Activated CD8-positive, alpha-beta T cell treated with anti-CD3 and anti-CD28 coated beads, Interleukin-2, amount 10 ng/mL, durations not matched to agents 7 days and 5 days (primary cell): ENCODE measurements at places on chromosomes 7 and 10.
A peak's percentile ranks its signal among the peaks of the same experiment; 100 is the strongest.

GRCh38 chr7:95569720-95570119 is 26.6 kb downstream of the PDK4 start:
- no peak for DNase-seq

GRCh38 chr10:104802941-104803340 is 161.9 kb downstream of the SORCS3 start:
- DNase-seq, result no peak

DNA sequence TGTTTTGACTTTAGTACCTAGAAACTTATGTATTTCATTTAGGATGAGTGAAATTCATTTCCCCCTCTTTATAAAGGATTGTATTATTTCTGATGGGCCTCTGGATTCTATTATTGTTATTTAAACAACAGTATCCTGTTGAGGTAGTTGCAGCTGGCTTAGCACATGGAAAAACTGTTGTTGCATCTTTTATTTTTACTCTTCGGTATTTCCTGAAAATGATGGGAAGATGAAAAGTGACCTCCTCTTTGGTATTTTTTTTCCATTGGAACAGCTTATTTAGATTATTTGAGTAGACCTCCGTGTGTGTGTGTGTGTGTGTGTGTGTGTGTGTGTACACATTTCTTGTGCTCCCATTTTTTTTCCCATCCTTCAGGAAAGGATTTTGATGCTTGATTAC is 129.8 kb downstream of the PRKG1 start:
- no peak for DNase-seq

DNA sequence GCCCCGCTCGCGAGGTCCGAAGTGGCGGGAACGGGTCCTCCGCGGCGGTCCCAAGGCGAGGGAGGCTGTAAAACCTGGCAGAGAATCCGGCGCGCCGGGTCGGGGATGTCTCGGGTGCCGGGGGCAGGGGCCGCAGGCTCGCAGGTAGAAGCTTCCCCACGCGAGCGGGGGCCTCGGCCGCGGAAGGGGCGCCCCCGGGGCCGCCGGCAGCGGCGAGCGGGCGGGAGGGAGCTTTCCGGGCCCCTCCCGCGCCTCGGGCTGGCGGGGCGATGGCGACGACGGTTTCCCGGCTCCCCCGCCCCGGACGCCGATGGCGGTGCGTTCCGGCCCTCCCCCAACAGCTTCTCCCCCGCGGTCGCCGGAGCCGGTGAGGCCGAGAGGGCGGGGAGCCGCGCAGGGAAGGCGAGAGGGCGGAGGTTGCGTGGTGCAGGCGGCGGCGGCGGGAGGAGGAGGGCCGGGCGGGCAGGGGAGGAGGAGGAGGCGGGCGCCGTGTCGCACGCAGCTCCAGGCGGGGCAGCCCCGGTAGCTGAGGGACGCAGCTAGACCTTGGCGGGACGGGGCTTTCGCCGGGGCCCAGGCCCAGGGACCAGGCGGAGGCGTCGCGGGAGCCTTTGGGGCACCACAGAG is at the start of gene CUL1:
CUL1 (plus strand) TSS at position 507 of the 627 bp plus-strand sequence. CDS start 31,220 bp downstream, outside the sequence.
- DNase-seq, result peak; percentile 85

DNA sequence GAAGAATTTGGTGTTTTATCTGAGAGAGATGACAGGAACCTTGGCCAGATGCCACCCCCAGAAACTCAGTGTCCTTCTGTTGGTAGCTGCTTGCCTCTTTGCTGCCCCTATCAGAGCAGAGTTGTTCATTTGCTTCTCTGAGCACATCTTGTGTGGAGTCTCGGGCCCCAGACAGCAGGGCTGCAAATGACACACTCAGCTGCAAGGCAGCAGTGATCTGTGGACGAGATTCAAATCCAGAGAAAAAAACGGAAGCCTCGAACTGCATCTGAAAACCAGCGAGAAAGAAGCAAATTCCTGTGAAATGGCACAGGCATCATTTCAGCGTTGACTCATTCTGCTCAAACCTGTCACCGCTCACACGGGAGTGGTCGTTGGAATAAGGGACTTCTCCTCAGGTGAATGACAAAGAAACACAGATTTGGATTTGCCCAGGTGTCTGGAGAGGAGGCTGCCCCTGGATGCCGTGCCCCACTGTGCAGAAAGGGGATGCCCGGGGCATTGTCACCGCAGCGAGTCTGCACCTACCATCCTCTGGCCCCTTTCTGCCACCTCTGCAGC is 144.7 kb downstream of the PFKFB3 start:
- DNase-seq, result peak; percentile 59

- no peak for DNase-seq
Measured at GRCh38 chr7:73353243-73353642, 25.3 kb downstream of the FKBP6 start.

DNA sequence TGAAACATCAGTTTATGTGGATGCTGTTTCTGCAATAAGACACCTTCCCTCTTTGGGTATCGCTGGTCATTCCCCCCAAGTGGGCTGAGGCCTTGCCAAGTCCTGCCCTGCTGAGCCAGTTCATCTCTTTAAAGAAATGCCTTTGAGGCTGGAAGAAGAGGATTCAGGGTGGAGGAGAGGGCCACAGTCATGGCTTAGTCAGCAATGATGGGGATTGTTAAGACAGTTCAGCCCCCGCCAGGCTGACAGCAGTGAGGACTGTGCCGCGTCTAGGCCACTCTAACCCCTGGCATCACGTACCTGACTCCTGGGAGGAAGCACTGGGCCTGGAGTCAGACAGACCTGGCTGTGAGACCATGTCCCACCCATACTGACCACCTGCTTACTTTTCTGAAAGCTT is 48.3 kb downstream of the PNLIPRP2 start:
- no peak for DNase-seq

DNA sequence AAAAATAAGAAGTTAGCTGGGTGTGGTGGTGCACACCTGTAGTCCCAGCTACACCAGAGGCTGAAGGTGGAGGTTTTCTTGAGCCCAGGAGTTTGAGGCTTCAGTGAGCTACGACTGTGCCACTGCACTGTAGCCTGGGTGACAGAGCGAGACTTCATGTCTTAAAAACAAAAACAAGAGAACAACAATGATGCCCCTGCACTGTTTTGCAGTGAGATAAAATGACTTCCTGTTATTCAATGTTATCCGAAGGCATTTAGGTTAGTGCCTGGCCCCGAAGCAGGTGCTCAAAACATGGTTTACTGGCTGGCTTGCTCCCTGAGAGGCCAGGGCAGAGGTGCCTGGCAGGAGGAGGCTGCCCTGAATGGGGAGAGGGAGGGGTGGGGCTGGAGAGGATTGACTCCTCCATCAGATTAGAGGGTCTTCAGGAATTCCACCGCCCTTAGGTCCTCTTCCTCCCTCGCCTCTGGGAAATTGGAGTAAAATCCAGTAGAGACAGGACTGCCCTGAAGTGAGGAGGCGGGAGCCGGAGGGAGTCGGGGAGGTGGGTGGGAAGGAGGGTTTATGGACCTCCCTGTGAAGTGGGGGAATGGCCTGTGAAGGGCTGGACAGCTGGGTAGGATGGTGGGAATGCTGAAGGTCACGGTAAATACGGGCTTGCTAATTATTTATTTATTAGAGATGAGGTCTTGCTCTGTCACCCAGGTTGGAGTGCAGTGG is 6.8 kb upstream of the CLDN4 start:
- no peak for DNase-seq

- no peak for DNase-seq
Measured at GRCh38 chr10:128258421-128258976, 132.3 kb upstream of the MKI67 start.

DNA sequence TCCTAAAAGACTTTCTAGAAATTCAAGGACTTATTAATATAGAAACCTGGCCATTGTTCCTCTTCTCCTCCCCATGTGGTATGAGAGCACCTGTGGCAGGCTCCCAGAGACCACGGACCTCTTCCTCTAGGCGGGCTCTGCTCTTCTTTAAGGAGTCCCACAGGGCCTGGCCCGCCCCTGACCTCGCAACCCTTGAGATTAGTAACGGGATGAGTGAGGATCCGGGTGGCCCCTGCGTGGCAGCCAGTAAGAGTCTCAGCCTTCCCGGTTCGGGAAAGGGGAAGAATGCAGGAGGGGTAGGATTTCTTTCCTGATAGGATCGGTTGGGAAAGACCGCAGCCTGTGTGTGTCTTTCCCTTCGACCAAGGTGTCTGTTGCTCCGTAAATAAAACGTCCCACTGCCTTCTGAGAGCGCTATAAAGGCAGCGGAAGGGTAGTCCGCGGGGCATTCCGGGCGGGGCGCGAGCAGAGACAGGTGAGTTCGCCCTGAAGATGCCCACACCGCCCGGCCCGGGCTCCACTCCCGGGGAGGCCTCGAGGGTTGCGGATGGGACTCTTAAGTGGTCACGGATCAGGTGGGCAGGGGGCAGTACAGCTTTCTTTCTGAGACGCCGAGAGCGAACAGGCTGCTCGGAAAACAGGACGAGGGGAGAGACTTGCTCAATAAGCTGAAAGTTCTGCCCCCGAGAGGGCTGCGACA is at the start of gene SLC26A4:
SLC26A4 (plus strand) TSS at position 448 of the 700 bp plus-strand sequence. CDS start 814 bp downstream, outside the sequence.
- peak; percentile 42 for DNase-seq

- no peak for DNase-seq
Measured at GRCh38 chr7:104497379-104497967, 169.1 kb downstream of the LHFPL3 start.

DNA sequence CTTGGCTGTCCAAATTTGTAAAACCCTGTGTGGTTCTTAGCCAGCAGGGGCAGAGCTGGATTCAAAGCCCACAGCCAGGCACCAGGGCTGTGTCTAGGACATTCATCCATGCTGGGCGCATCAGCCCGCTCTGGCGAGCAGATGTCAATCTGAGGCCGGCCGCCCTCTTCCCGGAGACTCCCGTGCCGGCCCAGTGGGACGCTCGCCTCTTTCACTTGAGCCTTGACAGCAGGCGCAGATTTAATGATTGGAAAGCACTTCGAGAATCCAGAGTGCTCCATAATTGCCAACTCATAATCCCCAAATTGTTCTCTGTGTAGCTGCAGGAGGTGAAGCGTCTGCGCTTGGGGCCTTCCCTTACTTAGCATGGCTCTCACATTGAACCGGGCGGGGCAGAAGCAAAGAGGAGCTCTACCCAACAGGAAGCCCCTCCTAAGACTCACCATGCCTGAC is 36.7 kb downstream of the SLIT1 start:
- DNase-seq, result no peak

DNA sequence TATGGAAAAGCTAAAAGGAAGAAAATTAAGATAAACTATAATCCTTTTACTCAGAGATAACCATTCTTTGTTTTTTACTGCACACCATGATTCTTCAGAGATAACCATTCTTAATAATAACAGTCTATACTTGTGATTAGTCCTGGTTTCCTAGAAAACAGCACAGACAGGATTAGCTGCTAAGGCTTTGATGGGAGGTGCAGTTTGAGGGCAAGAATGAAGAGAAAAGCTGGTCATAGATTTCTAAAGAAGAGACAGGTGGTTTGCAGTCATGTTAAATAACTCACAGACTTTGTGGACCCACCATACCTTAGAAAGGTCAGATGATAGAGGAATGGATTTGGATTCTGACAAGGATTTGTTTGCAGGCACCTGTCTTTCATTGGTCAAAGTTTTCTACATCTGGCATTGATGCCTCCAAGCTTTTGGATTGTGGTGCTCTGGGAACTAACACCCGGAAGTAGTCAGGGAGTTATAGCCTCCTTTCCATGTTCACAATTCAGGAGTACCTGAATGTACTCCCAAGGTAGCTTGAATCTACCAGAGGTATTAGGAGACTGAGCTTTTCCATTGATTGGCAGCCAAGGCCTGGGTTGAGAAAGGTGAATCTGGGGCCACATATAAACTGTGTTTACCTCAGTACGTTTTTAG is 3.7 kb downstream of the SMC3 start:
- no peak for DNase-seq

DNA sequence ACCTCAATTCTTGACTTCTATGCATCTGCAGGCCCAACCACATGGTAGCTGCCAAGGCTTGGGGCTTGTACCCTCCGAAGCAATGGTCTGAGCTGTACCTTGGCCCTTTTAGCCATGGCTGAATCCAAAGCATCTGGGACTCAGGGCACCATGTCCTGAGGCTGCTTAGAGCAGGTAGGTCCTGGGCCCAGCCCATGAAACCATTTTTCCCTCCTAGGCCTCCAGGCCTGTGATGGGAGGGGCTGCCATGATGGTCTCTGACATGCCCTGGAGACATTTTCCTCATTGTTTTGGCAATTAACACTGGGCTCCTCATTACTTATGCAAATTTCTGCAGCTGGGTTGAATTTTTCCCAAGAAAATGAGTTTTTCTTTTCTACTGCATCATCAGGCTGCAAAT is 417.8 kb upstream of the LRRN3 start:
- DNase-seq, result no peak
